ENCODE measurements at places on chromosomes 2 and 18.

DNA sequence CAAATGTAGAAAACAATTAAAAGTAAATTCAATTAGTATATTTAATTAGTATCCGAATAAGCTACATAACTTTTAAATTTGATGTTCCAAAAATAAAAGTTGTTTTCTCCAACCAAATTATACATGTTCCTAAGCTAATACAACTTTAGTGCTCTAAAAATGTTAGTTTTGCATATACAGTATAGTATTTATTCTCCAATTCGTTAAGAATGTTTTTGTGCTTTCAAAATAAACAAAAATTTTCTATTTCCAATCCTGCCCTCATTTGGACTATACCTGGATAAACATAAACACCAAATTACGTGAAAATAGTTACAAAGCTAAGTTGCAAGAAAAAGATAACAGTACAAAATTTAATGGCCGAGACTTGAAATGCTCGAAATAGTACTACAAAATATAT, 71.9 kb downstream of the STK39 start:
- no peak for DNase-seq

- peak; percentile 36 for DNase-seq
Measured at GRCh38 chr2:70777450-70777849, 9.4 kb upstream of the ADD2 start.

- peak; percentile 64 for DNase-seq
Measured at GRCh38 chr2:223416815-223417610, 185.1 kb downstream of the SCG2 start.

GRCh38 chr2:40584432-40584831, 132.5 kb upstream of the SLC8A1 start:
- DNase-seq = peak; percentile 2

DNA sequence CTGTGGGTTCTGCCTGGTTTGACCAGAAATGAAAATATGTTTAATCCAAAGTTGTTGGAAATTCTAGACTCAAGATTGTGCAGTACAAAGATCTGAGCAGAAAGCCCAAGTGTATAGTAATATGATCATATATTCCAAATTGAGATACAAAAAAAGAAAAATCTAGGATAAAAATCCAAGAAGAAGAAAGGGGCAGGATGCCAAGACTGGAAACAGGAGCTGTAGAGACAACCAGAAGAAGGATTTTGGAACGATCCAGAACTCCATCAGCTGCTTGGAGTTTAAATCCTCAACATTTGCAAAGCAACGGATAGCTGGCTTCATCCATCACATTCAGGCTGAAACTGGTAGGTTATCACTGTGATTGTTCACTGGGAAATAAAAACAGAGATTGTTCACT, 333.6 kb upstream of the UBE2E3 start:
- DNase-seq = no peak

DNA sequence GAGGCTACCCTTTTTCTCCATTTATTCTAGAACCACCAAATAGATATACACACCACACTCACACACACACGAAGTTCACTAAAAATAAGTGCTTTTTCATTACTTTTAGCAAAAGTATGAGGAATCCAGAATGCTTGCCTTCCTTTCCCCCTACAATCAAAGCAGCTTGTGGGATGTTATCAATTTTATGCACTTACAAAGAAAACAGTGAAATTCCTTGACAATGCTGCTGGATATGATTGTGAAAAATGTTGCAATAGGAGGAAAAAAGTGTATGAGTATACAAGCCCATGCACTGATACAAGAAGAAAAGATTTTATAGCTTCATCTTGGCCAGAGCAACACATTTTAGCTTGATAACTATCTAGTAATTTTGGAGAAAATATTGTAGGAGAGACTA, 269.2 kb downstream of the XIRP2 start:
- peak; percentile 81 for DNase-seq

DNA sequence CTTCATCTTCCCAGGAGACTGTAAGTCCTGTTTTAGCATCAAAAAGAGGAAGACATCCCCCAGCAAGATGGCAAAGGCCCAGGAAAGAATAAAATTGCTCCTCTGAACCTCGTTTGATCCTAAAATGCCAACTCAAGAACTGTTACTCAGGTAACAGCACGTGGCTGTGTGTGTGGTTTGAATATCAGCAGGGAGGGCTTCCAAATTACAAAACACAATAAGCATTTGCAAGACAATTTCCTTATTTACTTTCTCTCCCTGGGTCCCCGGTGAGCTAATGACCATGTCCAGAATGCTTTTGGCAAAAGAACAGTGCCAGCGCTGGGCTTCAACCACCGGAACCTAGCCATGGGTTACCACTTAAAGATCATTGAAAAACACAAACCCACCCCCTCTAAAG, 163.6 kb downstream of the C1D start:
- no peak for DNase-seq

GRCh38 chr2:183124957-183125255, 663 bp downstream of the NUP35 start:
- DNase-seq = no peak

- DNase-seq = peak; percentile 73
Measured at GRCh38 chr2:54572636-54573536, 116.8 kb downstream of the SPTBN1 start.

- DNase-seq = no peak
Measured at GRCh38 chr18:46859855-46860254, 57.5 kb downstream of the PIAS2 start.

- DNase-seq = no peak
Measured at GRCh38 chr2:65914244-65914786, 481.9 kb upstream of the SPRED2 start.

DNA sequence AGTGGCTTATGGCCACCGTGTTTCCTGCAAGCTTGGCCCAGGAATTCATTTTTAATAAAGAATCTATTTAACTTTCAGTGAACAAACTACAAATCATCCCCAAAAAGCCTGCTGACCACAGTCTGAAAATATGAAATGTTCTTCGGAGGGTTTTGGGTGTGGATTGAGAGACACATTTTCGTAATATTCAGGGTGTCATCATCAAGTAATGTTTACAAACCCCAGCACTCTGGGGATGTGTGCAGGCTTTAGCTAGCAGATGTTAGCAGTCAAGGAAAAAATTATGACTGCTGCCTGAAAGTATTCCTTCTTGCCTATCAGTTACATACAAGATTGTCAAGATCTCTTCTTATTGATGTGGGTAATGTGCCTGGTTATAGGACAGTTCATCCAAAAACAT, 143.9 kb upstream of the FN1 start:
- peak; percentile 91 for DNase-seq

- no peak for DNase-seq
Measured at GRCh38 chr2:149399934-149400615, 69.7 kb downstream of the LYPD6 start.

DNA sequence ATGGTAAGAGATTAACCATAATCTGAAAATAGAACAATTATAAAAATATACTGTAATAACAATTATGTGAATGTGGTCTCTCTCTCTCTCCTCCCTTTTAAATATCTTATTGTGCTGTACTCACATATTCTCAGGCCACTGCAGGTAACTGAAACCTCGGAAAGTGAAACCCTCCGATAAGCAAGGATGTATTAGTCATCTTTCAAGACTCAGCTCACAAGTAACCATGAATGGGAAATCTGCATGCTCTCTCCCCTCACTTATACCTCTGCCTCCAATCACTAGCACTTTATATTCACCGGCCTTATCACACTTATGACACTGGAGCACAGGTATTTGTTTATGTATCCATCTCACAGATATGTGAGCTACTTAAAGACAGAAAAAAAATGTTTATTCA, 139.7 kb downstream of the LRP2 start:
- DNase-seq = no peak

- no peak for DNase-seq
Measured at GRCh38 chr2:235660484-235661082, 166.7 kb downstream of the AGAP1 start.

DNA sequence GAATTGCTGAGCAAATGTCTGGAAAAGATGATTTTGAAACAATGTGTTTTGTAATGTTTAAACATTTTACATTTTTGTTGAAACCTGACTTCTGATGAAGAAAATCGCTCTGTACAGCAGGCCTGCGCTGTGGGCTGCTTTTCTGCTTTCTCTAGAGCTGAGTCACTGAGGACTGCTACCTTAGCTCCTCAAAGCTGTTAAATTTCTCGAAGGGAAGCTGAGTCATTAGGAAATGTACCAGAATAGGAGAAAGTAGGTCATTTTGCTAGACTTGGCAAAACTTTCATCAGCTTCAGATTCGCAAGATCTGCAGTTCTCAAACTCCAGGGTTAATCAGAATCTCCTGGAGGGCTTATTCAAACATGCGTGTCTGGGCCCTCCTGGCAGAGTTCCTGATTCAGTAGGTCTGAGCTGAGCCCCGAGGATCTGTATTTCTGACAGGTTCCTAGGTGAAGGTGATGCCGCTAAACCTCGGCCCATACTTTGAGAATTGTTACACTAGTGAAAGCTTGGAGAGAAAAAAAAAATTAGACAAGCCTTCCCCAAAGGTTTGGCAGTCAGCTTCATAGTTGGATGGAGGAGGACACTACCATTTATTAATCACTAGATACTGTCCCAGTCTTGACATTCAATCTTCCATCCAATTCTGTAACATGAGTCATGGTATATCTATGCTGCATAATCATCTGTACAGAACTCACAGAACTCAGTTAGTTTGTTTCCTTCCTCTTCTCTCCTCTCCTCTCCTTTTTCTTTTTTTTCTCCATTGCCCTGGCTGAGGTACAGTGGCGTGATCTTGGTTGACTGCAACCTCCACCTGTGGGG, 297.6 kb downstream of the PARD3B start:
- peak; percentile 93 for DNase-seq

DNA sequence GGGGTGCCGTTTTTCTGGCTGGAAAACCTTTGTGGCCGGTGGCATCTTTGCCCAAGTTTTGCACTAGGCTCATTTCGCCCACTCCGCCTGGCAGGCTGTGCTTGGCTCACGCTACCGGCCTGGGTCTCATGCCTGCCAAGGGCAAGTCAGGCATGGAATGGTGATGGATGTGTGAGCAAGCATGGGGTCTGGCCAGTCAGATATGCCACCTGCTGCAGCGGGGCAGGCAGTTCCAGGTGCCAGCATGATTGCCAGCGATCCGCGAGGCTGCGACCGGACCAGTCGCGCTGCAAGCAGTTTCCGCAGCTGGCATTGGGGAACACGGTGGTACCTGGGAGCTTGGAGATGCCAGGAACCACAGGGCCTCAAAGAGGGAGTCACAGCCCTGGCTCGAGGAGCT, 40.6 kb downstream of the TAF1B start:
- DNase-seq = no peak

- DNase-seq = no peak
Measured at GRCh38 chr2:110673201-110673600, 4.7 kb downstream of the BUB1 start.

GRCh38 chr2:107428781-107429180, 397.9 kb upstream of the RGPD4 start:
- no peak for DNase-seq

DNA sequence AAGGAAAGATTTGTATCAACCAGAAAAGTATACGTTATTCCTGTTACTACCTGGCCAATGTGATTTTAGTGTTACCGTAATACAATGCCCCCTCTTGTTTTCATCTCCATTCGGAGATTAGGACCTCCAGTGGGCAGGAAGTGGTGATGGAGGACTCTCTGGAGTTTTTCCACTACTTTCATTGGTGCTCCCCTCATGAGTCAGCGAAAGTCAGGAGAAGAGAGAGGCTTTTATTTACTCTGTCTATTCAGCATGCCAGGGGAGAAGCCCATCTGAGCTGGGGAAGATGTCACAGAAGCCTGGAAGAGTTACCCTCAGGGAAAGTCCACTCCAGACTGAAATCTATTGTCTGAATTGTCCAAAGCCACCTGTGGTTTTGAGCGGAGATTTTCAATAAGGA, 88.2 kb upstream of the THUMPD2 start:
- DNase-seq = no peak

GRCh38 chr2:105504459-105504858, 105.6 kb upstream of the FHL2 start:
- DNase-seq = no peak

- peak; percentile 74 for DNase-seq
Measured at GRCh38 chr2:157302492-157303099, 23.0 kb downstream of the ERMN start.

- no peak for DNase-seq
Measured at GRCh38 chr18:49839012-49839411, 25.7 kb upstream of the ACAA2 start.

DNA sequence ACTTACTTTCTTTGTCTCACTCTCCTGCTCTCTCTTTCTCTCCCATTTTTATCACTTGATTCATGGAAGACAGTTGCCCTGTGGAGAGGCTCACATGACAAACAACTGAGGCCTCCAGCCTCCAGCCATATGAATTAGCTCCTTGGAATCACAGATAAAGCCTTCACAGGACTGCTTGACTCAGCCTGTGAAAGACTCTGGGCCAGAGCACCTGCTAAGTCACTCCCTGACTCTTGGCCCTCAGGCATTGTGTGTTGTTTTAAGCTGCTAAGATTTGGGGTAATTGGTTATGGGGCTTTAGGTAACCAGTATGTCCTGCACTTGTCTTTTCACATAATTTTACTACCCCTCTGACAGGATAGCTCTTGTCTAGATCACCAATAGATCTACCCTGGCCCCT, 334.9 kb downstream of the SOX11 start:
- no peak for DNase-seq

GRCh38 chr2:208036357-208036756, 11.0 kb upstream of the PLEKHM3 start:
- no peak for DNase-seq

DNA sequence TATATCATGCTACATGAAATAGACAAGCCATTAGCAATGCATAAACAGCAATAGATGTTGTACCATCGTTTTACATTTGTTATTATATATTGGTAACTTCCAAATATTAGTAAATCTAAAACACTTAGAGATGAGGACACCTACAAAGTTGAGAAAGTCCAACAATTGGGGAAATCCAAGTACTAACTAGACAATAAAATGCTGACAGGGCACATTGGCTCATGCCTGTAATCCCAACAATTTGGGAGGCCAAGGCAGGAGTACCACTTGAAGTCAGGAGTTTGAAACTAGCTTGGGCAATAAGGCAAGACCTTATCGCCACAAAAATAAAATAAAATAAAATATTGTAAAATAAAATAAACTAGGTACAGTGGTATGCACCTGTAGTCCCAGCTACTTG, 1023.1 kb downstream of the SUCLG1 start:
- no peak for DNase-seq

DNA sequence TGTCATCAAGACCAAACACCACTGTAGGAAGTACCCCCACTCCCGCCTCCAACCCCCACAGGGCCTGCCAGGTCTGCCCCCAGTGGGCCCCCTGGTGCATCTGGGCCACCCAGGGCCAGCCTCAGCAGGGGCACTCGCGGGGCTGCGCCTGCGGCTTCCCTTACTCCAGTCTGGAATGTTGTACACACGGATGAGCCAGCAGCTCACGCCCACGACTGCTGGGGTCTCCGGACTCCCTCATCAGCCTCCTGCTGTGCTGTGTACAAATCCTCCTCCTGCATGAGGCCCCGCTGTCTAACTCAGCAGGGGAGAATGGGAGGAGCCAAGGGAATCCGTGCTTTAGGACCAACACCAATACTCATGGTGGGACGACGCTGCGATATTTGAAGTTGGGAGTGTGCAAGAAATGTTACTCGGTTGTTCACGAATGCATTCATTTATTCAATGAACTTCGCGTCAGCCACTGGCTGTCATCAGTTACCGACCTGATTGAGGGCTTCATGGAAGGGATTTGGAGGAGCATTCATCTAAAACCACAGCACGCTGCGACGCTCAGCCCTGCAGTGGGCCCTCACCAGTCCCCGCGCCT, 654 bp upstream of the ASB1 start:
- peak; percentile 71 for DNase-seq

Measured in fibroblast of the aortic adventitia (primary cell).